ENCODE measurements at places on chromosomes 2 and 18.

DNA sequence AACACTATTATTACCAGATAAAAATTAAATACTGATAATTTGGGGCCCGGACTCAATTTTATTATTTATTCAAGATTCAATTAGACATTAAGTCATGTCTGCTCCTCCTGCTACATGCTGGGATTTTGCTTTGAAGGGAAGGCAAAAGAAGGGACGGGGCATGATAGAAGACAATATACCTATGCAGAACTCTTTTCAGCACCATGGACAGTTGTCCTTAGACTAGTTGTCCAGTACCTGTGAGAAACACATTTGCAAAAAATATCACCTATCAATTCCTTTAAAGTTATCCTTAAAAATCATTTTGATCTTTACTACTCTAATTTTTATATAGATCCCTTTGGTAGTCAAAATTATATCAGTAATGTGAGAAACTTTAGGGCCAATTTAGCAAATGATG is 100.2 kb upstream of the SULT1C3 start:
- DNase-seq, result no peak

DNA sequence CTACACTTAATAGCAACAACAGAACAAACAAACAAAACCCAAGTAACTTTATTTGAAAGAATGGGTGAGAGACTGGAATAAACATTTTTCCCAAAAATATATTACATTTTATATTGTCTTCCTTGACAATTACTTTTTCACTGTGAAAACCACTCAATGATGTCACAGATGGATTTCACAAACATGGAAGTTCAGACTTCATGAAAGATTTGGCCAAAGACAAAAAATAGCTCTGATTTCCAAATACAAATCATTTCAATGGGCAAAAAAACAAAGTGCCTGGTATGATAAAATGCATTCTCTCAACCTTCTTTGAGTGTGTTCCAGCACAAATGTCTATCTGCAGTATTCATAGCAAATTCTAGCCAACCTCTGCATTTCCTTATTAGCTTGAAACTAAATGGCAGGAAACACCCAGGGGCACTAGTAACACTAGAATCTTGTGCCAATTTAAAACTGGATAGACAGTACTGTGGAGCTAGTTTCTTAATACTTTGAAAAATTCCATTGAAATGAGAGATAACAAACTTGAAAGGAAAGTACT is 28.5 kb upstream of the NAPG start:
- no peak for DNase-seq

DNA sequence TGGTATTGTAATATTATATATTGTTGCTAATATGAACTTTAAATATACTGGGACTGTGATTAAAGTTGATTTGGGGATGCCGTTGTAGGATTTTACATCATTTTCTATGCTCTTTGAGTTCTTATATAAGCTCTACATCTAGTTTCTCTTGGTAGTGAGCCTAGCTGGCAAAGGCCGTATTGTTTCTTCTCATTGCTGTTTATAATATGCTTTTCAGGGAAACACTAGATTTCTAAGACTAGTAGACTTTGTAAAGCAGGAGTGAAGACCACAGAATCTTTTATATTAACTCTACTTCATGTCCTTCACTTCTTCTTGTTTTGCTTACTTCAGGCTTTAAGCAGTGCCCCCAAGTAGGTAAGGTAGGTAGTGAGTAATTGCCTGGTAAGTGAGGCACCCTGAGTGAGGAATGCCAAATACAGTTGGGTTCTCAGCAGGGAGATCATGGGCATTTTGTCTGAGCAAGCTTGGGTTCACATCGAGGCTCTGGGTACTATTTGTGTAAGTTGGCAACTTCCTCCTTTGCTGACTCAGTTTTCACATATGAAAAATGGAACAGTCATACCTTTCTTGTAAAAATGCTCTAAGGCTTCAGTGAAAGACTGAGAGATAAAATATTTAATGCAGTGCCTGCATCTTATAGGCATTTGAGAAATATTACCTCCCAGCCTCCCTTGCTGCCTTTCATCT is 96.4 kb downstream of the RNF144A start:
- DNase-seq, result no peak

GRCh38 chr2:154447727-154448418 is 250.6 kb upstream of the KCNJ3 start:
- no peak for DNase-seq

DNA sequence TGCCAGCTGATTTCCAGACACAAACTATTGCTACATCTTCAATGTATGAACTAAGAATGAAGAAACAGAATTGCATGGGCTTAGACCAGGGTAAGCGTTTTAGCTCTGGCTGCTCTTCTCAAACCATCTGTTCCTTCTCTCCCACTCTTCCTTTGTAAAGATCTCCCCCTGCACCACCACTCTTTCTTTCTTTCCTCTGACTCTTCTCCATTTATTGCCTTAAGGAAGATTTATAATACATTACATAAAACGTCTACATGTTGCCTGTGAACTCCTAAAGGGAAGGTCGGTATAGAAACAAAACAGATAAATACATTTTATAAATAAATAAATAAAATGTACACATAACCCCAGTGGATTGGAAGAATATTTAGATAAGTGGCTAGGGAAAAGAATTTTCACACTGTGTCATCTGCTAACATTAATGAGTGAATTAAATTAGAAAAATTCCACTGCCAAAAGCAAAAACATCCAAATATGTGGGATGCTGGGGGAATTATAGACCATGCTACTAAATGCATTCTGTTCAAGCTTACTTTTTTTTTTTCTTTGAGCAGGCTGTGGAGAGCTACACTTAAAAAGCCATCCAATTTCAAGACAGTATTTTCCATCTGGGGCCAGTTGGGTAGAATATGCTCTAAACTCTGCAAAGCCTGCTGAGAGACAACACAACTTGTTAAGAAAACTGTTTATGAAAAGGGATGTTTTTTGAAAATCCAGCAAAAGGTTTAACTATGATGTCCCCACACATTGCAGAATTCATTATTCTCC is 41.5 kb downstream of the NCKAP5 start:
- DNase-seq, result no peak

DNA sequence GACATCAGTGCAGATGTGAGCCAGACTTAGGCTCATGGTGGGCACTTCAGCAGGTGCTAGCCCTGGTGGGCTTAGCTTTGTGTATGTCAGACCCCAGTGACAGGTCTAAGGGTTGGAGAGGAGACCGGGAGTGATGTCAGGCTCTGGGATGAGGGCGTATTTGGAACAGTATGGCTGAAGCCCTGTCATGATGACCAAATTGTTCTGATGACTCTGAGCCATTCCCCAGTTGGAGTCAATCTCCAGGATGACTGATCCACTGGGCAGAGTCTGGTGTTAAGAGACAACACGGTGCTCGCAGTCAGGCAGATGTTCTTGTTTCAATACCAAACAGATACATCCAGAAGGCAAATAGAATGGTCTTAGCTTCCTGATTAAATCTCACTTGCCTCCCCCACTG is 241.5 kb downstream of the SOX11 start:
- no peak for DNase-seq

DNA sequence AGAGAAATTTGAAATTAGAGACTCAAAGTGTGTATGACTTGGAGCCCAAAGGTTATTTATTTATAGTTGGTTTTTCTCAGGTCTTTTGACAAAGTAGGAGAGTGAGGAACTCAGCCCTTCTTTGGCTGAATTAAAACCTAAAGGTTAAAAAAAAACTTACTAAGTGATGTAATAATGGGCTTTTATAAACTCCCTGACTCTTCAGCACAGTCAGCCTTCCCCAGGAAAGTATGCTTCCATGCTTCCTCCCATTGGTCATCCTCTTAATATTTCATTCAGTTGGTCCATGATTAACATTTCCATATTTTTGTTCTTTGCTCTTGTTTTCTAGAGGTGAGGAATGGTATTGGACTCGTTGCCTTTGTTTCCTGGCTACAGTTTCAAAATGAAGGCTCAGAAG is 7.2 kb downstream of the ARPC2 start:
- DNase-seq, result no peak
